ENCODE measurements at places on chromosomes 1 and 21. TPM values are rescaled to one million over a fixed set of nuclear protein-coding genes. Genes with fewer than 3 reads are reported as not detected.

- DNase-seq = peak; percentile 91
Measured at GRCh38 chr1:151060007-151060656, at the start of gene MLLT11. Gene MLLT11 (plus strand): TSS chr1:151060397. CDS start chr1:151067225, 6,828 bp downstream.

The EXTL1 gene
- total RNA-seq = 0.17 TPM

DNA sequence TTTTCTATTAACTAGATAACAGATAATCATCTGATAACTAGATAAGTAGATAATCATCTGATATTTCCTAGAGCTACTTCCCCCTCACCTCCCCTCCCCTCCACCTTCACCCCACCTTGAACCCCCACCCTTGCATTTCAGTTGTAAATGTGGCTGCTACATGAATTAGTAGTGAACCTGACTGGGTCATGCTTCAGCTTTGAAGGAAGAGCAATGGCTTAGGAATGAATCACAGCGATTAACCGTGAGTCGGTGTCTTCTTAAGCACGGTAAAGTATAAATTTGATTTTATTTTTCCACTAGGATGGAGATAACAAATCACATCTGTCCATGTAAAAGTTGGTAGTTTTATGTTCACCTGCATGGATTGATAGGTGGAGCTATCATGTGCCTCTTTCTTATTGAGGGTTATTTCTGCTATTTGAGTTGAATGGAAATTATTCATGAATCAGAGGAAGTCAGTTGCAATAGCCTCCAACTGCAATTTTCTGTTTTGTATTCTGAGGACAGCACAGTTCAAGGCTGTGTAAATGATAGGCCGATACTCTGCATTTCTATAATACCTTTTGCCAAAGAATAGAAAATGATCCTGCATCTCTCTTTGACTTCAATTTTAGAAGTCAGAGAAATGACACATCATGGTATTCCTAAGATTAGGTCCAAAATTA, 235.0 kb downstream of the PTGER3 start:
- DNase-seq = no peak

DNA sequence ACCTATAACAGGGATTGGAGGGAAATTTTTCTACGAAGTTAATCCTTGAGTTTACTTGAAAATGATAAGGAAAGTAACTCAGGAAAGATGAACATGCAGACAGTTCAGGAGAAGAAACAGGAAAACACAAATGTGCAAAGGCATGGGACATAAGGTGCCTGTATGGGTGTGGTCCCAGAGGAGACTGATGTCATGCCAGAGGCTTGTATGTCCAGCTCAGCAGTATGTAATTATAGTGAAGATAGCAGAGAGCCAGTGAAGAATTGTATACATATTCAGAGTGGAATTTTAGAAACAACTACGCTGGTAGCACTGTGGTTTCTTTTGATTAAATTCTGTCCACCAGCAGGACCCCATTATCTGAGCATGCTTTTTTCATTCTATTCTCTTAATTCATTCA, 179.5 kb downstream of the LRRC7 start:
- DNase-seq = no peak

GRCh38 chr21:30116479-30116878, 50.1 kb downstream of the CLDN17 start:
- no peak for DNase-seq

Data from A172 (cell line).